ENCODE measurements at places on chromosomes 4 and X.

- DNase-seq = no peak
Observed at GRCh38 chr4:173024203-173024602, 144.4 kb upstream of the GALNT7 start.

DNA sequence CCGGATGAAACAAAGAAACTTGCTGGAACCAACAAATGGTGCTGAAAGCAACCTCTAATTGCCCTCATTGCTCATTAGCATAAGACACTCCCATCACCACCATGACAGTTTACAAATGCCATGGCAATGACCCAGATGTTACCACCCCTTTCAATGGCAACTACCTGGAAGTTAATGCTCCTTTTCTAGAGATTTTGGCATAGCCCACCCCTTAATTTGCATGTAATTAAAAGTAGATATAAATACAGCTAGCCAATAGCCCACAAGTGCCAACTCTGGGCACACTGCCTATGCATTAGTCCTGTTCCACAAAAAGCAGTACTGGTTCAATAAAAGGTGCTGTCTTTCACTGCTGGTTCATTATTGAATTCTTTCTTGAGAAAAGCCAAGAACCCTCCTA is 410.3 kb upstream of the PPP1R2C start:
- no peak for DNase-seq

GRCh38 chr4:68683034-68683433 is 12.6 kb upstream of the UGT2B15 start:
- DNase-seq = no peak

DNA sequence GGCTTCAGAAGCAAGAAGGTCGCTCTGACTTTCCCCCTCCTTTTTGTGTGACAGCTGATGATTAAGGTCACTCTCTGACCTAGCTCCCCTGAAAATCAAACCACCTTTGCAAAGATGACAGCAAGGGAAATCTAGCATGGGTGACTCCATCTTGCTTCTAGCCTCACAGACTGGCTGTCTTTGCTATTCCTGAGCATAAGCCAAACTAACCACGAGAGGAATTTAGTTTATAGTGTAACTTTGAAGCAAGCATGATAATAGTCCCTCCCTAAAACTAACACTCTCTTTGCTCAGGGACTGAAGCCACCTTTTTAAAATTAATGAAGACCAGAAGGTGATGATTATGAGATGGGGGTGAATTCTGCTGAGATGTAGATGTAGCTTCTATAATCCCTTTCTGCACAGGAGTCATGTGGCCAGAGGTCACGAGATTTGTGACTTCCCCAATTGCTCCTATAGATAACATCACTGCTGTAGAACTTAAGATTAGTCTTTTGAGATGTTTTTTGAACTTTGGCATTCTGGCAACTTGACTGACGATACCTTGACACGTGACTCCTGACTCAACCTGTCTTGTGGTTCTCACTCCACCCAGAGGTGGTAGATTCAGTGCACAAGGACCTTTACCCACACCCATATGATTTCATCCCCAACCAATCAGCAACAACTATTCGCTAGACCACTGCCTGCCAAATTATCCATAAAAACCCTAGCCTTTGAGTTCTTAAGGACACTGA is 14.9 kb upstream of the PDE5A start:
- DNase-seq = no peak

DNA sequence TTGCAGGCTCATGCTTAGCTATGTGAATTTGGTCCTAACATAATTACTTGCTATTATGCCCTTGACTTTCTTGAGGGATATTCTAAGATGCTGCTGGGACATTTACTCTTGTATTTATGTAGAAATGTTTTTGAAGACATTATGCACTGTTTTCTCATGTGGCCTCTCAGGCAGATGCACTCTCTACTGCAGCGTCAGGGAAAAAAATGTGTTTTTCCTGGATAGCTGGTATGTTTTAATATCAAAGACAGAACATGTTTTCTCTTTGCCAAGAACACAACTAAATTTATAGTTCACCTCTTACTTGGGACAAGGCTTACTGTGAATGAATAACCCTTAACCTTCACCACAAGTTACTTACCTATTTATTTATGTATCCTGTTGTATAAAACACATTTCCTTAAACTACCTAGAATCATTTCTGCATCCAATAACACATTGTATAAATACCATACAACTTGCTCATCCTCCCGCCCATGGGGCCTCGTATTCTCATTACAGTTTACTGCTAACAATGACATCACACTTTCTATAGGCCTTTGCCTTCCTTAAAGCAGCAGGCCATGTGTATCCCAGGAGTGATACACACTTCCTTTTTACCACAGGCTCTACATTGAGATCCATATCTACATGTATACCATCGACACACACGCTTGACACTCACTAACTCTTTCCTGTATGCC is 178.7 kb downstream of the SLIT2 start:
- DNase-seq = no peak

GRCh38 chrX:24777660-24778059 is 83.9 kb downstream of the POLA1 start:
- DNase-seq = no peak

GRCh38 chr4:55609393-55609866 is 17.4 kb upstream of the PDCL2 start:
- no peak for DNase-seq

GRCh38 chr4:113445286-113445685 is 316.3 kb downstream of the CAMK2D start:
- DNase-seq = no peak

DNA sequence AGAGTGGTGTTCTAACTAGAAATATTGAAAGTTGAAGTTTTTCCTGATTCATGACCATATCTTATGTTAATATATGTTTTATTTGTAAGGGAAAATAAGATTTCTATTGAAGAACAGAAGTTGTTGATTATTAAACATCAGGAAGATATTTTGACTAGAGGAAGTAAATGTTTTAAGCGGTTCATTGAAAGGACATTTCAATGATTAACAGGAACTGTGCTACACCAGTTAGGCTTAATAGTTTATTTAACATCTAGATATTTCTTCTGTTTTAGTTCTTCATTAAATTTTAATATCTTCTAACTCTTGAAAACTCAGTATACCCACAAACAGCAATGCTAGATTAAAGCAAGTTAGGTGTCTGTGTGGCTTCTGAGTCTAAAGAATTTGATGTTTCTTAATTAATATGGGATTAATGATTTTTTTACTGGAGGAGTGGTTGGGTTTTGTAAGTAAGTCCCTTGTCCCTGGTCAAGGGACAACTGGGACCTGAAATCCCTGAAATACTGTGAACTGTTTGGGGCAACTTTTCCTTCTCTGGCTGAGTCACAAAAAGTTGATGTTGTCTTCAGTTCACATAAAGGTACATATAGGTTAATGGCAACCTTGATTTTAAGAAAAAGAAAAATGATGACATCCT is 42.9 kb upstream of the CYP4V2 start:
- no peak for DNase-seq

DNA sequence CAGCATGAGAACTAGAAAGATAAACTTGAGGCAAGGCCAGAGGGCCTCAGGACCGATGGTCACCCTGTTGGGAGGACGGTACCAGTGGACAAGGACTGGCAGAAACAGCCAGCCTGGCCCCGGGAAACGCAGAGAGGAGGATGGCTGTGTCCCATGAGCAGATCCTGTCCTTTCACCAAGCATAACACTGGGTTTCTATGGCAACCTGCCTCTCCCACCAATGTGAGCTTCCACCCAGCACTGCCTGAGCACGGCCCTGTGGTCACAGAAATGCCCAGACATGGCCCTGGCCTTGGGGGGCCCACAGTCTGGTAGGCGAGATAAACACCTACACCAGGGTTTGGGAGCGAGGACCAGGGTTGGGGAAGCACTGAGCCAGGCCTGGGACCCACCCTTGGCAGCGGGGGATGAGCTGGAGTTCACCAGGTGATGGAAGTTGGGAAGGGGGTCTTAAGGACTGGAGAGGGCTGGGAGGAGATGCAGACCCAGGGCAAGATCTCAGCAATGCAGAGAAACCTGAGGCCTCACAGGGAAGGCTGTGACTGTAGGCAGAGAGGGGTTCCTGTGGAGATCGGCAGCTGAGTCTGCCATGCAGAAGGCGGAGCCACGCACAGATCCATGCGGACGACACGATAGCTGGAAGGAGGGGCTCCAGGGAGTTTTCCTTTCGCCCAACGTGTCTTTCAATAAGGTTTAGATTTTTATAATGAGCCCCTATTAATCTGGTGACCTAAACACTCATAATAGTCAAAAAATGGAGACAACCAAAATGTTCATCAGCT is 32.7 kb upstream of the CRMP1 start:
- DNase-seq = no peak

GRCh38 chr4:170001011-170001744 is 25.0 kb downstream of the MFAP3L start:
- no peak for DNase-seq

DNA sequence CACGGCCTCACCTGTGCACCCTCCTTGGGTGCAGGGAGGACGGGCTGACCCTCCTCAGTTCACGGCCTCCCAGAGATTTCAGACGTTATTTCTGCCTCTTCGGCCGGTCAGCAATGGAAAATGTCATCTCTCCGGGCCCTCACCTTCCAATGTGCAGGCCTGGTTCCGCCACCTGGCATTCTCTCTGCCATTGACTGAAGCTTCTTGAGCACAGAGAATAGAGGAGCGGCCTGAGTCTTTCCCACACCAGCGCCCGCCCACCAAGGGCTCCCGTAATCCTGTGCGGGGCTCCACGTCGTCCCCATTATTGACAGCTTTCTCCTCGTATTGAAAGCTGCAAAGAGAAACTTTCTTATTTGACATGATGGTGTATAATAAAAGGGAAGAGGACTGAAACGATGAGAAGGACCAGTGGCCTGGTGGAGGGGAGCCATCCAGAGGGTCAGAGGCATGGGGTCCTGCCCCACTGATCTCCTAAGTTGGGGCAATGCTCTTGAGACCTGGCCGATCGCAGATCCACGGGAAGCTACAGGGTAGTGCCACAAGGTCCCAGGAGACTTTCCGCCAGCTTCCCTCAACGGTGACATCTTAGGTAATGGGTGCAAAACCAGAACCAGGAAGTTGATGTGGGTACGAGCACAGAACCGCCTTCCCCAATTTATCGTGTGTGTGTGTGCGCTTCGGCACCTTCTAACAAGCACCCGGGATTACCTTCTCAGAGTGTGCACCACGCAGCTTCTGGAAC is 20.6 kb downstream of the HTRA3 start:
- DNase-seq = no peak

GRCh38 chrX:24150898-24151297 is 1.4 kb downstream of the ZFX start:
- no peak for DNase-seq

DNA sequence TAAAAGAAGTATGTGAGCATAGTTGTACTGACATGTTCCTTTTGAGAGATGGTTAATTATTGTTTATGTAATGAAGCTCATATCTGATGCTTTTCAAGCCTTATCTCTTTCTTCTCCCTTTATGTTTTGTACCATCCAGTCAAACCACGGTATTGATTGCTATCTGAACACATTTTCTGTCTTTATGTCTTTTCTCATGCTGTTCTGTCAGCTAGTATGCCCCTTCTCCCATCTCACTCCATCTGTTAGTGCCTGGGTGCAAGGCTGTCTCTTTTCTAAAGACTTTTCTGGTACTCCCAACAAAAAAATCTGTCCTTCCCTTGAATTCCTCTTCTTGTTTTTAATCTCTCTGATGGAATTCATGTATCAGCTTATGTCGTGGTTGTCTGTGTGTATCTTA is 883.8 kb upstream of the IGFBP7 start:
- no peak for DNase-seq

GRCh38 chr4:182254026-182254780 is 11.0 kb downstream of the TENM3 start:
- no peak for DNase-seq

GRCh38 chrX:124910611-124911010 is 409.1 kb upstream of the TEX13C start:
- no peak for DNase-seq

DNA sequence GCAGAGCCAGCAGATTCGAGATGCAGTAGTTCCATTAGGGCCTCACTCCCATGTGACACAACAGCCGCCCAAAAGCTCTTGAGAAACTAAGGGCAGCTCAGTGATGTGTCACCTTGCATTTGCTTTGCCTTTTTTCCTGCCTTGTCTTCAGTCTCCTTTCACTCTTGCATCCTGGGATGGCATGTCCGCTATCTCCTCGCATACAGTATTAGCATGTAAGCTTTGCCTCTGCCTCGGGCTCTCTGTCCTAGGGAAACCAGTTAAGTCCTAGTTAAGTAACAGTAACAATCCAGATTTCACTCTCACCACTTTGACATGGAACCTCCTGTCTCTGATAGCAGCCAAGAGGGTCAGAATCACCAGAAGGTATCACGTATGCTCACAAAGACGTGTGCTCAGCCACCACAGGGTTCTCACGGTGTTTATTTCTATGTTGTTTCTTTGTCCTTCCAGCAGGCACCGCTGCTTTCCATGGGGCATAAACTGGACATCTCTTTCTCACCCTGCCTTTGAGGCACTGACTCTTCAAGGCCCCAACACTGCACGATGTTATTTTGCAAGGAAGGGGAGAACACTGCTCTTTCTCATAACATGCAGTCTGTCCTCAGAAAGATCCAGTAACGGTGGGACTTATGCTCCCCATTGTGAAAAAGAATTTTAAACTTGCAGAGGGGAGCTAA is 26.7 kb upstream of the SORBS2 start:
- DNase-seq = no peak

DNA sequence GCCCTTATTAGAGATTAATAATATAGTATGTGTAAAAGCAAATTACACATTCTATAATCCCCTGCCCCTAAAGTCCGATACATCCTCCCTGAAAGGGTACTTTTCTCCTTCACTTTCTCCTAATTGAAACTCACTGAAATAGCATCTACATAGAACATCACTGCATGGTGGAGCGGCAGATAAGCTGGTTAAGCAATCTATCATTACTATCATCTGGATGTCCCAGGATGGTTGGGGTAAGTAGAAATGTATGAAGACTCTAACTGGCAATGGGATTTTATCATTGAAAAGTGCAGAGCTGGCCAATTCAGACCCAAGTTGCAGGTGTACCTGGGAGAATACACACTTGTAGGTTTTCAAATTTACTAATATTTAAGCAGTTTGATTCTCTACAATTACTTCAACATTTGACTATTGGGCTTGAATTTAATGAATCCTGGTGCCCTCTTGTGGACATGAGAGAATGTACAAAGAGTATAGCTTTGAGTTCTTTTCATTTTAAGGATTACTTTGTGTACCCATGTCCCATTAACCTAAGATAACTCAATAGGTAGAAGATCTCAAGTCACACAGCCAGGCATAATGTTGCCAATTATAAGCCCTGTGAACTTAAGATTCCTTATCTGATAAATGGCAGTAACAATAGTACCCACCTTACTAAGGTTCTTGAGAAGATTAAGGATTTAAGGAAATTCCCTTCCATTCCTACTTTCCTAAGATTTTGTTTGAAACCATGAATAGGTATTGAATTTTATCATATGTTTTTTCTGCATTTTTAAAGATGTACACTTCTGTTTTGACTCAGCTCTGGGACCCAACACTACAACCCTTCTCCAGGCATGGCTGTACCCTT is 69.8 kb downstream of the SHROOM3 start:
- no peak for DNase-seq

GRCh38 chr4:55758066-55758465 is 61.5 kb upstream of the EXOC1L start:
- no peak for DNase-seq

Measured in CD4-positive, alpha-beta T cell treated with Interleukin-6 for 4 hours (primary cell).